ENCODE measurements at places on chromosomes 7 and 10.

DNA sequence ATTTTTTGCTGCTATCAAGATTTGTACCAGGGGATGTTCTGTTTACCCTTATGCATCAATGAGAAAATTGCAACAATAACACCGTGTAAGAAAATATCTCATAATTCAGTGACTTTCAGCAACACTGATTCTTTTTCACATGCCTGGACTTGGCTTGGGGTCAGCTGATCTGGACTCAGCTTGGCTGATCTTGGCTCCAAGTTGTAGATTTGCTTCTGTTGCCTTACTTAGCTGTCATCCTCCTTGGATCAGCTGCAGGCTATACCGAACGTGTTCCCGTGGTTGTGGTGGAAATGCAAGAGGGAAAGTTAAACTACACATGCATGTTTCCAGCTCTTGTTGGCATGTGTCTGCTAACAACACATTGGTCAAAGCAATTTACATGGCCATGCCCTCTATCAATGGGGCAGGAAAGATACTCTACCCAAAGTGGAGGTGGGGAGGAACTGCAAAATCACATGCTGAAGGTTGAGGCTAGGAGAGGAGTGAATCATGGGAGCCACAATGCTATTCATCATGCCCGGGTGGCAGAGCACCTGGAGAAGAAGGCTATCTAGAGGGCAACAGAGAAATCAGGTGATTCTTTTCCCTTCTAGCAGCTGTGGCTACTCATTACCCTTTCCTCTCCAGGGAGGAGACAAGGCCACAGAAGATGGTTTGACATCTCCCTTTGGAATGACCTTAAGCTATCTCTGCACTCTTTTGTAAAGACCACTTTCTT, 1276.3 kb upstream of the AUTS2 start:
- no peak for DNase-seq

DNA sequence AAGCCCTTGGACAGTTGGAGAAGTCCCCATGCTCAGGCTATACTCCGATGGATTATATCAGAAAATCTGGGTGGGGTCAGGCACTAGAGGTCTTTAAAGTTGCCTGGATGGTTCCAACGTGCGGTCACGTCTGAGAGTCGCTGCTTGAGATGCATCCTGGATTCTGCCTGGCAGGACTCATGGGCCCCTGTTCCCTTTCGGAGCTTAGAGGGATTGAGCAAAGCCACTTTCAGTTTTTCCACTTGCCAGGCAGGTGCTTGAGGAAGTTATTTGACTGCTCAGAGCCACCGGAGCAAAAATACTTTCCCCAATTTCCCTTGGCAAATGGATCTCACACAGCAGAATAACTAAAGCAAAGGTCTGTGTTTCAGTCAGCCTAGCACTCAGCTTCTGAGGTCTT, 129.1 kb downstream of the GALNT17 start:
- DNase-seq: no peak

DNA sequence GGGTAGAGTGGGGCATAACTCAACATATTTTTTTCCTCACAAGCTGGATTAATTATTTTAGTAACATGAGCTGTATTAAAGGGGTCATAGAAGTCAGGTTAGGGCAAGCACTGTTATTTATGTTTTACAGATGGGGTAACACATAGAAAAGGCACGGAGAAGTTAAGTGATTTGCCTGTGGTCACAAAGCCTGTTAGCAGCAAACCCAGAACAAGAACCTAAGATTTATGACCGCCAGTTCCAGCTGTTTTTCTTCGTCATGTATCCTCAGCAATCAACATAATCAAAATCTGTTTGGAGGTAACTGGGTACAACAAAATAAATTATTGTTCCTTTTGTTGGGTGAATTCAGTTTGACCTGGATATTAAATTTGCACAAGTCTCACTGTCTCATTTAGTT, 57.2 kb upstream of the BET1 start:
- DNase-seq: no peak

- DNase-seq: no peak
These were observed 267.5 kb downstream of the PTEN start for GRCh38 chr10:88130912-88131311.

- no peak for DNase-seq
These were observed 103.6 kb downstream of the ARHGAP22 start for GRCh38 chr10:48501226-48501625.

DNA sequence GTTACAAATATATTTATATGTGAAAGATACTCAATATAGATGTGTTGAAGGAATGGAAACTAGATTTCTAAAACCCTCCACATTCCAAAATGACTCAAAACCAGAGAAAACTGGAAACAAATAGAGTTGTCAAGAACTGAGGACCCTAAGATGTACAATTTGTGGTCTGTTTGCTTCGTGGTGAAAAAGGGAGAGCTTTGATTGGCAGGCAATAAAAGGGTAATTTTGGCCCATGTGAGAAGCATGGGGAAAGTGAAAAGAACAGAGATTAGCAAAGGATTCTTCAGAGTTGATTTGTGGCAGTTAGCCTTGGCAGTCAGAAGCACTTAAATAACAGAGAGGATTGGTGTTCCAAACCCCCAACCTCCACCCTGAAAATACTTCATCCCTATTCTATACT, 37.1 kb upstream of the DKK1 start:
- DNase-seq: no peak

DNA sequence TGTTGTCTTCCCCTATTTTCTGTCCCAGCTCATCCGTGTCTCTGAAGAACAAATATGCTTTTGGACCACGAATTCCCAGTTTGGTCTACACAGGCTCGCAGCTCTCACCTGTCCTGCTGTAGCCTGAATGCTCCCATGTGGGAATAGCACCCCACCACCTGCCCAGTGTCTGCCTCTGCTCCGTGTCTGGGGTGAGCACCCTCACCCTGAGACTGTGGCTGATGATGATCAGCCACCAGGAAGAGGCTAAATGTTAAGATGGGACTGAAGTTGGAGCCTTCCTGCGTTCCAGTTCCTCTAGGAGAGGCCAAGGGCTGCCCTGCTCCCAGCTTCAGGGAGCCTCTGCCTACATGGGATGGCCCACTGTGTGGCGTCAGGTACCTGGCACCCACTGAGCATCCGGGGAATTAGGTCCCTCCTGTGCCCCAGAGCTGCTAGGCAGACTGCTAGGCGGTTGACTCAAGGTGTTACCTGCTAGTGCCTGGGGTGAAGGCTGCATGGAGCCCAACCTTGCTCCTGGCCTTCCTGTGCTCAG, 3.7 kb downstream of the PGAM2 start:
- no peak for DNase-seq

DNA sequence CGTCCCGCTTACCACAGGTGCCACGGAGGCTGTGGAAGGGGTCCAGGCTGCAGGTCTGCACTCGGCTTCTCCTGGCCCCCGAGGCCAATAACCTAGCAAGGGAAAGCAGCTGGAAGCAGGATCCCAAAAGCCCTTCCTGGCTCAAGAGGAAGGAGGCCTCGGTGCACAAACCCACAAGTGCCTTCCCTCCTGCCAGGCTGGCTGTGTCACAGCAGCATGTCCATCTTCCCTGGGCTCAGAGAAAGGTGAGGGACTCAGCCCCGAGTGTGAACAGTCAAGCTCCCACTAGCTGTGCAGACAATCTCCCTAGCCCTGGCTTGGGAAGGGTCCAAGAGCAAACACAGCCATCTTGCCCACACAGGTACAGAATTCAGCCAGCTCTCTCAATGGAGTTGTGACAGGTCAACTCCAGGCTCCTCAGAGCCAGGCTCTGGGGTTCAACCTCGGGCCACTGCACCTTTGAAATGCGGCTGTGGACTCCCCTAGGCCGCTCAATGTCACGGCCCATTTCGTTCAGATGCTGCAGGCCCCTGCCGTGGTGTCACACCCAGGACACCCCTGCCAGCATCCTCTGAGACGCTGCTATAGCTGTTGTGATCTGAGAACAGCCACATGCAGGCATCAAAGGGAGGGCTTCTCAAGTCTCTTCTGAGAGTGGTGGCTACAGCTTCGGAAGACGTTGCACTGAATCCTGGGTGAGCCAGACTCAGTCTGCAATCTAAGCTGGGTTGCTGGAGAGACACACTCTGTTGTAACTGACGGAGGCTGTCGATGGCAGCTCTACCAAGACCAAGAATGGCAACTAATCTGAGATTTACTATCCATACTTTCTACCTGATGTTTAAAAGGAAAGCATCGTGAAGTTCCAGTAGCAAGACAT, 137.9 kb downstream of the DIP2C start:
- no peak for DNase-seq

GRCh38 chr10:65670087-65670486, 1255.7 kb upstream of the LRRTM3 start:
- no peak for DNase-seq

GRCh38 chr10:131862548-131862947, 38.3 kb upstream of the PPP2R2D start:
- no peak for DNase-seq

- DNase-seq: no peak
These were observed 6.9 kb downstream of the GHRHR start for GRCh38 chr7:30970594-30971094.

- DNase-seq: no peak
These were observed 90.1 kb downstream of the GRM3 start for GRCh38 chr7:86733783-86734182.

- DNase-seq: no peak
These were observed 15.1 kb upstream of the LMOD2 start for GRCh38 chr7:123640583-123640982.

GRCh38 chr10:93115661-93116383, 42.1 kb downstream of the CYP26A1 start:
- peak; percentile 49 for DNase-seq

DNA sequence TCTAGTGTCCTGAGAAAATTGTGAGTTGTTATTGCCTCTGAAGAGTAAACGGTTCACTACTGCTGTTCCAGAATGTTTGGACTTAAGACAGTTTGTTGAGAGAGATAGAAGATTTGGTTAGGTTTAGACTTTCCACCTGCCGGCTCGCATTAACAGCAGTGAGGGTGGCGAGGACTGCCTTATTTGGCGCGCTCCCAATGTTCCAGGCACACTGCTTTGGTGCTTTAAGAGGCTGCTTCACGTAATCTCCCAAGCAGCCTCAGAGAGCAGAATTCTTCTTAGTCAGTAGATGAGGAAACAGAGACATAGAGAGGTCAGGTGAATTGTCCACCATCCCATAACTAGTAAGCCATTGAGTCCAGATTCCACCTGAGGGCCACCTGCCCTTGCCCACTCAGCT, 41.1 kb downstream of the GLRX3 start:
- no peak for DNase-seq

DNA sequence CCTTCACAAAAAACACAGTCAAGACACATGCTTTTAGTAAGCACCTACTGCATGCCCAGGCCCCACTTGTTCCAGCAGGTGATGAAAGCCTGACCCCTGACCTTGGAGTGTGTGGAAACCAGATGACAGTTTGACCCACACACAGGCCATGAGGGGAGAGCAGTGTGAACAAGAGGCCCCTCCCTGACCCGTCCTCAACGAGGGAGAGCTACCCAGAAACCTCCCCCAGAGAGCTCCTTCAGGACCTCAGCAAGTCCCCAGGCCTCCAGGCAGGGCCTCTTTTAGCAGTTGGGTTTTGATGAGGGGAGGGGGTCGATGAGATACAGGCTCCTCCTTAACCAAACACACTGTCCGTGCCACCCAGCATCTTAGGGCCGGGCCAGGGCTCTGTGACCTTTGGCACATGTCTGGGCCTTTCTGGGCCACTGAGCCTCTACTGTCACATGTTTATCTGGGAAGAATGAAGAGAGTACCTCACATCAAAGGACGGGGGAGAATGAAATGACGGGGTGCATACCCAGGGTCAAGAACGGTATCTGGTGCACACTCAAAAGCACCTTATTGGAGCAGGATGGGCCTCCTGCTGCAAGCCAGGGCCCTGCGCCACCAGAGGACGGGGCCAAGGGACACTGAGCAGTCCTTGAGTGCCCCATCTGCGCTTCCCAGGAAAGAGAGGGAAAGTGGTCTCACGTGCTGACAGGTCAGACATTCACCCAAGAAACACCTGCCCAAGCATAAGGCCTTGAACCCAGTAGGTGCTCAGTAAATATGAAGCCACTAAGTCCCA, 202.6 kb upstream of the ZMIZ1 start:
- DNase-seq: no peak

DNA sequence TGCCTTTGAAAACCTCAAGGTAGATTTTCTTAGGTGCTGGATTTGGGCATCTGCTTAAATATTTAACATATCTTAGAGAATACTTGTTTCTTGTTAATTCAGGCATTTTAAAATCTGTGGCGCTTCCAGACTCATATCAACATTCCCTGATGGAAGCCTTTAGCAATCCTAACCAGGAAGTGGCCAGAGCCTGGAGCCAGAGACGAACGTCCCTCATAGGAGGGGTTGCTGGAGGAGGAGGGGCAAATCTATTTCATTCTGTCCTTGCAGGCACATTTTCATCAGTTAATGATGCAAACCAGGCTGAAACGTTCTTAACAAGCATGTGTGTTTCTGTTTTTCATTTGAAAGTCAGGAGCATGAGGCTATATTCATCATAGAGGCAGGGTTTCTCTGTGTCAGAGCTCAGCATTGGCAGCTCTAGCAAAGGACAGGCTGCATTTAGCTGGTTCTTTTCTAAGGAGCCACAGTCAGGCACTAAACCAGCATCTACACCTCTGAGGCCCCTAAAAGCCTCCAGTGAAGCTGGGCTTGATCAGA, 17.8 kb upstream of the IFIT2 start:
- DNase-seq: no peak

DNA sequence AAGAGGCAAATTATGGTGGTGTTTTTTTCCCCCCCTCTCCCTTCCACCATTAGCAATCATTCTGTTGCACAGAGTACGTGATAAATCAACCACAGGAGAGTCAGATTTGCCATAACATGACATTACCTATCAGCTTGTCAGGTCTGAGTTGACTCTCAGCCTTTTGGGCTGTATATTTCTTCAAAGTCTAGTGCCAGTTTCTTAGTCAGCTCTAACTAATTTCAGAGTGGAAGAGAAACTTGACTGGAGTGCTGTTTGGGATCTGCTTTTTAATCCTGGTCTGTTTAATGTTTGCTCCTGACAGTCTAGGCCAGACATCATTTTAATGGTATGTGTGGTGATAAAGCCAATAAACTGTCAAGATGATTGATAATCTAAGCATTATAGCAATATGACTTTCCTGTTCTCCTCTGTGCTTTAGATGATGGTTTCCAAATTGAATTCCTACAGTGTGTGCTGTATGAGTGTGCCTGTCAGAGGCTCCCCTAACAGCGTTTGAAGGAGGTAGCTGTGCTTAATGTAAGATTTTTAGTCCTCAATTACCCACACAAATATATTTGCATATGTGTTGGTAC, 76.9 kb downstream of the LRMDA start:
- DNase-seq: no peak

DNA sequence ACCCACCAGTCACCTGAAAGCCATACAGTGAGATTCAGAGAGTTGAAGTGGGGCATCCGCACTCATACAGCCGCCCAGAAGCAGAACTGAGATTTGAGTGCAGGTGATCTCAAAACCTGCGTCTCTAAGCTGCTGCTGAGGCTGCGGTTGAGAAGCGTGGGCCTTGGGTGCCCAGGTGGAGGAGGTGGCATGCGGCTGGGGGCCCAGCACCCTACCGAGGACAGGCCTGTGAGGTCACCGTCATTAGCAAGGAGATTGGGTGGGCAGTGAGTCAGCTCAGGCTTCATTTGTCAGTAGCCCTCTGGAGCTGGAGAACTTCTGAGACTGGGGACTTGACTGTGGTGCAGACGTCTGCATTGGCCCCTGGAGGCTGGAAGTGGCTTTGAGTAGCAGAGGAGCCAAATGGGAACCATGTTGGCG, 29.8 kb downstream of the ZMIZ1 start:
- no peak for DNase-seq

Data from inflammatory macrophage (primary cell).